ENCODE measurements at places on chromosomes 7 and 10.

DNA sequence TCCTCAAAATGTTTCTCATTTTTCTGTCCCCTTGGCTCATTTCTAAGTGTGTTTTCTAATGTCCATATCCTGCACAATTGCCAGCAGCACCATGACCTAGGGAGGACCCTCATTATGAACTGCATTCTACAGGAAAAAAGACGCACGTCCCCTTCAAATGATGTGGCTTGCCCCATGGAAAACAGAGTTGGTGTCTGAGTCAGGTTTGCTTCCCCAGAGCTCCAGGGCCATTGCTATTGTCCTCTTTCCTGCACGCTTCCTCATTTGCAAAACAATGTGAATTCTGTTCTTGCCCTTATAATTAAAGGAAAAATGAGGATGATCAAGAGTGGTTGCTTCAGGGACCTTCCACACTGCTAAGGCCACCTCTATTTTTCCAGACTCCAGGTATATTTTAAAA, 14.7 kb upstream of the ASB4 start:
- DNase-seq = no peak

- no peak for DNase-seq
These were observed 293.4 kb upstream of the RNF32 start for GRCh38 chr7:156347132-156347531.

DNA sequence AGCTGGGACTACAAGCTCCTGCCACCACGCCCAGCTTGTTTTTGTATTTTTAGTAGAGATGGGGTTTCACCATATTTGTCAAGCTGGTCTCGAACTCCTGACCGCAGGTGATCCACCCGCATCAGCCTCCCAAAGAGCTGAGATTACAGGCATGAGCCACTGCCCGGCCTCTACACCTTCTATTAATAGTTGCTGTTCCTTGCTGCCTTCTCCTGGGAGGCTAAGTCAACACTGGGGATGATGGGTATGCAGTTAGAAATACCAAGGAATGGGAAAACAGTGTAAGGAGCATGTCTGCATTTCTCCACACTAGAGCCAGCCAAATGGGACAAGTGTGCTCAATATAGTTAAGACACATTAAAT, 97.3 kb upstream of the PDLIM1 start:
- DNase-seq = no peak

- DNase-seq = no peak
These were observed 13.6 kb upstream of the MYL7 start for GRCh38 chr7:44154703-44155102.

DNA sequence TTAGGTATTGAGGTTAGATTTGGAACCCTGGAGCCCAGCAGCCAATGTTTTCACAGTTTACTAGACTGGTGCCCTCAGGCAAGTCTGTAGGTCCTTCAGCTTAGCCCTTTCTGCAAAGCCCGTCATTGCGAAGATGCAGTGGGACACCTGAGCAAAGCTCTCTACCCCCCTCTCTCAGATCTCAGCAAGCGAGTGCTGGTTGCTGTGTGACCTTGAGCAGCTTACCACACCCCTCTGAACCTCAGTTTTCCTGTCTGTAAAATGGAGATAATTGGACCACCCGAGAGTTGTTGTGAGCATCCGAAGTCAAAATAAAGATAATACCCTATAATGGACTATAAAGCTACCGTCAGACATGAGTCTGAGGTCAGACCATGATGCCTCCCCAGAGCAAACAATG, 3.7 kb downstream of the NPC1L1 start:
- DNase-seq = no peak

- DNase-seq = no peak
These were observed 15.6 kb downstream of the HIBADH start for GRCh38 chr7:27647046-27647445.

All from activated CD4-positive, alpha-beta memory T cell treated with anti-CD3 and anti-CD28 coated beads for 36 hours (primary cell).